AG04450 (cell line): ENCODE measurements at places on chromosomes 7 and 10. TPM values are rescaled to one million over a fixed set of nuclear protein-coding genes. Genes with fewer than 3 reads are reported as not detected.

DNA sequence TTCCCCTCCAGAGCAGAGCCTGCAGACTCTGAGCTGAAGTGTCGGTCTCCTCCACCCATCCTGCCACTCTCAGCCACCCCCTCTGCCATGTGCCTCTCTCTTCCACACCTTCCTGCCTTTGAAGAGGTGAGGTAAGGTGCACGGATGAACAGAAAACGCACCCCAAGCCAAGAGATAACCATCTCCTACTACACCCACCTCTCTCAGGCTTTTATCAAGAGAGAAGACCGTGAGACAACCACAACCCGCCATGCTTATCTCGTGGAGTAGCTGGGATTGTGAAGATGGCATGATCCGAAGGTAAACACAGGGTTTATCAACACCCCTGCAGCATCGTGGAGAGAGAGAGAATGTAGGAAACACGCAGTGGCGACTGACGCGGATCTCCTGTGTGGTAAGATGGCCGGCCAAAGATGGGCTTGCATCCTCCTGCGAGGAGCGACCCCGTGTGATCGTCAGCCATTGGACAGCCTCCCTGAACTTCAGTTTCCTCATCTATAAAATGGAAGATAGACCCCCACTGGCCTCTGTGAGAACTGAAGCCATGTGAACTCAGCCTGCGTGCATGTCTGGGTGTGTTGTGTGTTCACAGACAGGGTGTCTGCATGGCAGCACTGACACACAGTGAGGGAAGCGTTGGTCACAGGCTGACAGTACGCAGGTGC, 219.0 kb downstream of the DIP2C start:
- DNase-seq, result no peak

LRGUK gene
- 0.07 and 0.09 TPM in 2 replicates for polyA plus RNA-seq

GRCh38 chr7:44367475-44368043, 42.2 kb upstream of the CAMK2B start:
- no peak for DNase-seq

DNA sequence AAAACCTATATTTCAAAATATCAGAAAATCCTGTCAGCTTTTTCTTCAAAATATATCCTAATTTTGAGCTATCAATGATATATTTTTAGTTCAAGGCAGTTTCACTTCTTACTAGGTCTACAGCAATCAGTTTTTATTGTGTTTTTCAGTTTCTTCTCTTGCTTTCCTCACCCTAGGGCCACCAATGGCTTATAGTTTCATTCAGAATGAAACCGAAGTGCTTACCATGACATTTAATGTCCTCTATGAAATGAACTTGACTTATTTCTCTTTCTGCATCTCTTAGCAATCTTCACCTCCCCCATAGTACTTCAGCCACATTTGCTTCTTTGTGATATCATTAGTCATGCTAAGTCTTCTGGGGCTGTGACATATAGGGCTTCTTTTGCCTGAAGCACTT, 100.3 kb downstream of the ARL5B start:
- no peak for DNase-seq

DNA sequence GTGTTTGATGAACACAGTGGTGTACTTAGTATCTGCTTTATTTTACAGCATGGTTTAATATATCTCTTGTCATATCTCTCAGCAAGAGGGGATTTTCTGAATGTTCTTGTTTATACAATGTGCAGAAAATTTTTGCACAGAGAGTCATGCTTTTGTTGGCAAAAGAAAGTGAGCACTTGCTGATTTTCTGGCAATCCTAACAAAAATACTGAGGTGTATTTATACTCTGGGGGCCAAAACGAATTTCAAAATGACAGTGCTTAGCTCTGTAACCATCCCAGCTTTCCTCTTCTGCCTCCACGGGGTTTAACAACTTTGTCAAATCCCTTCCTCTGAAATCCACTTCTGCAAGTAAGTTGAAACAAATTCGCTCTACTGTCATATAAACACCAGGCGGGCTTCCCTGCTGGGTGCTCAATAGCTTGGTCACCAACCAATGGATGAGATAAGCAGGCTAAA, 169.2 kb downstream of the NOC3L start:
- DNase-seq, result peak; percentile 58

- DNase-seq, result no peak
Measured at GRCh38 chr7:4167385-4167910, 514.6 kb upstream of the FOXK1 start.
